ENCODE measurements at places on chromosomes 12 and 14.

GRCh38 chr14:63952933-63953437 is 100.2 kb downstream of the SYNE2 start:
- no peak for DNase-seq

- DNase-seq, result no peak
Observed at GRCh38 chr14:68623307-68623706, 169.6 kb downstream of the ZFP36L1 start.

GRCh38 chr12:116528498-116528897 is 30.7 kb upstream of the MAP1LC3B2 start:
- DNase-seq, result no peak

DNA sequence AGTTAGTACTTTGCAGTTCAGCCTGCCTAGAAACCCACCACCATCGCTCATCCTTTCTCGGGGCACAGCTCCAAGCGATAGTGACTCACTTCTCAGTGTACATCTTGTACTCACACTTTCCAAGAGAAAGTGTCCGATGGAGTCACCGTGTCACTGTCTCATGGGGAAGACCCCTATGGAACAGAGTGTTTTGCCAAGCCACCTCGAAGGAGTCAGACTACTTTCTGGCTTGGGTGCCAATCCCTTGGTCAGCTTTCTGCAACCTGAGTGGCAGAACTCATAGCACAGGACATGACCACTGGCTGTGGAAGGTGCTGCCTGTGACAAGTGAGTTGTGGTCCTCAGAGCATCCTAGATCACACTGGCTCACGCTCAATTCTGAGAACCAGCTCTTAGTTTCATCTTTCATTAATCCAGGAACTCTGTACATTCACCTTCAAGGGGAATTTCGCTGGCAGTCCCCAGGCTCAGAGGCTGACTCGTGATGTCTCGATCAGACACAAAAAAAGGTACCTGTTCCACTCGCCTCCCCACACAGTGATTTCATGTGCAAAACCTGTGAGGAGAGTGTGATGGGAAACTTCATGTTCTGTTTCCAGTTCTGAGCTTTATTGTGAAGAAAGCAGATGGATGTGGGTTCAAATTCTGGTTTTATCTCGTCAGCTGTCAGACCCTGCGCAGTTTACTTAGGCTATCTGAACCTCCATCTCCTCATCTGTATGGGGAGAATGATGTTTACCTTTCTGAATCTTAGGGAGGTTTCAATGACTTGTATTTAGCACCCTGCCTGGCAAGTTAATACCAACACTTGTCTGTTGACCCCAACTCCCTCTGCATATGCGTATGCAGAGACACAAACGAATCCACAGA is 127.3 kb upstream of the CCND2 start:
- no peak for DNase-seq

- DNase-seq, result no peak
Observed at GRCh38 chr12:20557096-20557495, 138.0 kb upstream of the SLCO1C1 start.

DNA sequence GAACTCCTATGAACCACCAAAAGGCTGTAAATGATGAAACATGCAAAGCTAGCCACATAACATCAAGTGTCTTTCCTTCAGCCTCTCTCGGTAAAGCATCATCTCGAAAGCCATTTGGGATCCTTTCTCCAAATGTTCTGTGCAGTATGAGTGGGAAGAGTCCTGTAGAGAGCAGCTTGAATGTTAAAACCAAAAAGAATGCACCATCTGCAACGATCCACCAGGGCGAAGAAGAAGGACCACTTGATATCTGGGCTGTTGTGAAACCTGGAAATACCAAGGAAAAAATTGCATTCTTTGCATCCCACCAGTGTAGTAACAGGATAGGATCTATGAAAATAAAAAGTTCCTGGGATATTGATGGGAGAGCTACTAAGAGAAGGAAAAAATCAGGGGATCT is 61.2 kb downstream of the ATG14 start:
- no peak for DNase-seq
